ENCODE measurements at places on chromosomes 6 and 20.

DNA sequence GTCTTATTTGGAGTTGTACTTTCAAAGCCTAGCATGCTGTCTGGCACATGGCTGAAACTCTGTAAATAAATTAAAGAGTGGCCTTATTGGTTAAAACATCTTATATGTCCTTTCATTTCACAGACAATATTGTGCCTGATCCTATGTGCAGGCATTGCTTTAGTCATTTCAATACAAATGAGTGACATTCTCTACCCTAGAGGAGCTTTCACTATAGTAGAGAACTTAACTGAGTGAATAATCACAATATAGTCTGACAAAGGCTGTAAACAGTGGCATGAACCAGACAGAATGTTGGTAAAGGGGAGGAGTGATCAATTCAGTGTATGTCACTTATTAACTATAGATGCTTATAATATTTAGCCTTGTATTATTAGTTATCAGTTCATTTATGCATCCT is 481.8 kb downstream of the TFAP2B start:
- no peak for DNase-seq

DNA sequence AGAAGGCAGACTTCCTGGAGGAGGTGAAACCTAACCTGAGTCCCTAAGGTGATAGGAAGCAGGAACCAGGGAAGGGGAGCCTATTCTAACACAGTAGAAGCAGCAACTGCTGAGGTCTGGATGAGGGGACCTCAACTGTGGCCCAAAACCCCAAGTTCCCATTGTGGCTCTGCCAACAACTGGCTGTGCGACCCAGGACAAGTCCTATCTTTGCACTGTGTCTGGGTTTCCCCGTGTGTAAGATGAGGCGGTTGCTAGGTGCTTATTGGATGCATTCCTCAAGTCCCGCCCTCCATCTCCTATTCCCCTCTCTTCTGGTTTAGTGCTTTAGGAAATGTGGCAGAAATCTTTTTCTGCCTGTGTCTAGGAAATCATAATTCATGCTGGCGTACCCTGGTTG is 52.2 kb upstream of the TTPAL start:
- DNase-seq, result no peak

DNA sequence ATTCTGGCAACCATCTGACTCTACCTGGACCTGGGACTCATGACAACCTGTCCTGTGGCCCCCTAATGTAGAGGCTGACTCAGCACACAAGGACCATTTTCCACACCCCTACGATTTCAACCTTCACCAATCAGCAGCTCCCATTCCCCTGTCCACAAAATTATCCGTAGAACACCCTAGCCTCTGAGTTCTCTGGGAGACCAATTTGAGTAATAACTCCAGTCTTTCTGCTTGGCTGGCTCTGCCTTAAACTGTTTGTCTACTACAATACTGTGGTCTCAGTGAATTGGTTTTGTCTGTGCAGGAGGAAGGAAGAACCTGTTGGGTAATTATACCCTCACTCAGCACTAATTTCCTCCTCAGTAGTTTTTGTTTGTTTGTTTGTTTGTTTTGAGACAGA is 99.3 kb upstream of the MRPS10 start:
- peak; percentile 15 for DNase-seq

DNA sequence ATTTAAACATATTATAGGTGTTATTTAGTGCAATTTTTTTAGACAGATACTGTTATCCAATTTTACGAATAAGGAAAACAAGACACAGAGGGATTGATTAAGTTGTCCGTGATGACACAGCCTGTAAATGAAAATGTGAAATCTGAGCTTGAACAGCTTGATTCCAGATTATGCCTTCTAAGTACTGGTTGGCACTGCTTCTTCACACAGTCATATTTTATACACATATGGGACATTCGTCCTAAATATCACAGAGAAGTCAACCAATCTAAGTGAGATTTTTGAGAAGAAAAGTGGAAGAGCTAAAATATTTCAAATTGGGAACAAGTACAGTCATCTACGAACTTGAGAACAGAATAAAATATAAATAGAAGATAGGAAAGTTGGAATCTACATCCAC is 756.3 kb downstream of the BCKDHB start:
- no peak for DNase-seq

- no peak for DNase-seq
Measured at GRCh38 chr6:101195588-101195987, 197.9 kb upstream of the GRIK2 start.

GRCh38 chr6:89434954-89435353 is 2.0 kb downstream of the ANKRD6 start:
- no peak for DNase-seq

Data from NCI-H146 (cell line).